ENCODE measurements at places on chromosomes 7 and 10. TPM values are rescaled to one million over a fixed set of nuclear protein-coding genes. Genes with fewer than 3 reads are reported as not detected.

Gene ERVW-1
- total RNA-seq, result not detected

DNA sequence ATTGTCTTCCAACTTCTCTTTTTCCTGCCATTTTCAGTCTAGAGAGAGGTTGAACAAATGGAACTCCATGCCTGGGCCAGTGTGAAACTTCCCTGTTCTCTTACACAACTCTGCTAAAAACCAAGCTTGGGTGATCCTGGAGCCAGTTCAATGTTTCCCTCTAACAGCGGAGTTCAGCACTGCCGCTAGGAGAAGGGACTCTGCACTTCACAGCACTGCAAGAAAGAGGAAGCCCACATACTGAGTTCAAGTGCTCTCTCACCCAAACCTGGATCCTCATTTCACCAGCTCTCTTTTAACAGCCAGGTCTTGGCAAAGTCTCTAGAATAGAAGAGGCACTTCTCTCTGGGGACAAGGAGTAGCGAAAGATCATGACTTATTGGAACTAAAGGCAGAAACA is 18.8 kb downstream of the FOXI2 start:
- no peak for DNase-seq

Gene NEBL
- 52.8 TPM for total RNA-seq

- no peak for DNase-seq
Observed at GRCh38 chr7:47521011-47521795, 60.7 kb downstream of the TNS3 start.

GRCh38 chr7:127021019-127021738 is 231.6 kb downstream of the GRM8 start:
- DNase-seq, result no peak

Gene KCP
- 0.06 TPM for total RNA-seq

DNA sequence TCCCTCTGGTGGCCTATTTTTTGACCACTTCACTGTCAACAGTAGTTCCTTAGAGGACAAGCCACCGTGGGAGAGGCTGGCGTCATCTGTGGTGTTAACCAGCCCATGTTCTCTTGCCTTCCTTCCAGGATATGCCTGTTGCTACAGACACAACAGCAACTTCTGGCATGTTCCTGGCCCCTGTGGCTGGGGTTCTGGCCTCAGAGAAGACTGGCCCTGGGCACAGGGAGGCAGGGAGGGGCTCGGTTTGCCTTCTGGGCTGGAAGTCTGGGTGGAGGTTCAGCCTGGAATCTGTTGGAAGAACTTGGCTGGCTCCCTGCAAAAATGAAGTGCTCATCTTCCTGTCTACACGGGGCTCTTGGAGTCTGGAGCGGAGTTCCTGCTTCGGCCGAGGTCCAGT is 25.7 kb downstream of the GOLGA7B start:
- no peak for DNase-seq

DNA sequence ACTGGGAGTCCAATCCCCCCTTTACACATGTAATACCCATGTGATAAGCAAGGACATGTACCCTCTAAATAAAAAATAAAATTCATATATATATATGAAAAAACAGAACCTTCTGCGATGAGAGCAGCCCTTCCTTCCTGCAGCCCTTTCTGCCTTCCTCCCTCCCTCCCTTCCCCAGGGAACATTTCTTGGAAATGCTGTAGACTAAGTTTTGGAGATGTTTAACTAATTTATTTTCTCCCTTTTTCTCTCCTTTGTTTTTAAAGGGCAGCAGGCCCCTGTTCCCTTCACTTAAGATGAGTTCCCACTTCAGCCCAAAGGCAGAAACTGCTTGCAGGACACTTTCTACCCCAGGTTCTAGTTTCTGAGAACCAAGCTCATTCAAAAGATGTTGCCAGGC is 179.2 kb downstream of the FRMD4A start:
- DNase-seq, result no peak

All from neural progenitor cell (in vitro differentiated cells).